ENCODE measurements at places on chromosomes 1 and 21.
A peak's percentile ranks its signal among the peaks of the same experiment; 100 is the strongest.

DNA sequence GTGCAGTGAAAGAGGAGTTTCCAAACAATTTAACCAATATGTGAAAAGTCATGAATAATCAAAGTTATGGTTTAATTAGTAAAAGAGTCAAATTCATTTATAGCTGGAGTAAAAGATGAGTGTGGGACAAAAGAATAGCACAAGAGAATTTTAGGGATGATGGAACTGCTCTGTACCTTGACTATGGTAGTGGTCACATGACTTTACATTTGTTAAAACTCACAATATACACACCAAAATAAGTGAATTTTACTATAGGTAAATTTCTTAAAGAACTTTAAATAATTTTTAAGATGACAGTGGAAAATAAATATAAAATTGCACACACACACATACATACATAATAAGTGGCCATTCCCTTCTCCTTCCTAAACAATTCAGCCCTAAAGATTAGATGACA lies 13.6 kb downstream of the CDC42BPA start:
- DNase-seq: no peak

DNA sequence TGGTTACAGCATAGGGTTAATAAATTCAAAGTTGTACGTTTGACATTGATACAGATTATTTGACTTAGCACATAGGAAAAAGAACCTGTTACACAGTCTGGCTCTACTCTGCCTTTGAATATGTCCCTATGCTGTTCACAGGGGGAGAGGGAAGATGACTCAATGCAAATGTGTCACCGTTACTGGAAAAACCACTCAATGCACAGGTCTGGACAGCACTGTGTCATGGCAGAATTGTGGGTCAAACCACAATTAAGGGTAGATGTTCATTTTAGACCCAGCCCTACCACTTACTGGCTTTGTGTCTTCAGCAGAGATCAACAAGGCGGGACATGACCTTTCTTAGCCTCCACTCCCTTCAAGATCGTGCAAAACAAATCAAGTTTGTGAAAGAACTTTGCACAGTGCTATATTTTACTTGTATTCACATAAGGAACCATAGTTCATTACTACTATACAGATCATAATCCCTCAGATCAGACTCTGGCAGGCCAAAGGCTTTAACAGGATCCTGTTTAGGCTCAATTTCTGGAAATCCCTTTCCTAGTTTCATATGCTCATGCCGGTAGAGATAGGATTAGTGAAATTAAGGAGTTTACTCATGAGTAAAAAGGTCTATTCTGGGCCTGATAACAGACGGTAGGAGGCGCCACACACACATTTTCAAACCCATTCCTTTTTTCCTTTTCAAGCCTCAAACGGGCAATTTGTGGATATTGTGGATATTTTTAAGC lies 22.1 kb downstream of the EIF2D start:
- no peak for DNase-seq

DNA sequence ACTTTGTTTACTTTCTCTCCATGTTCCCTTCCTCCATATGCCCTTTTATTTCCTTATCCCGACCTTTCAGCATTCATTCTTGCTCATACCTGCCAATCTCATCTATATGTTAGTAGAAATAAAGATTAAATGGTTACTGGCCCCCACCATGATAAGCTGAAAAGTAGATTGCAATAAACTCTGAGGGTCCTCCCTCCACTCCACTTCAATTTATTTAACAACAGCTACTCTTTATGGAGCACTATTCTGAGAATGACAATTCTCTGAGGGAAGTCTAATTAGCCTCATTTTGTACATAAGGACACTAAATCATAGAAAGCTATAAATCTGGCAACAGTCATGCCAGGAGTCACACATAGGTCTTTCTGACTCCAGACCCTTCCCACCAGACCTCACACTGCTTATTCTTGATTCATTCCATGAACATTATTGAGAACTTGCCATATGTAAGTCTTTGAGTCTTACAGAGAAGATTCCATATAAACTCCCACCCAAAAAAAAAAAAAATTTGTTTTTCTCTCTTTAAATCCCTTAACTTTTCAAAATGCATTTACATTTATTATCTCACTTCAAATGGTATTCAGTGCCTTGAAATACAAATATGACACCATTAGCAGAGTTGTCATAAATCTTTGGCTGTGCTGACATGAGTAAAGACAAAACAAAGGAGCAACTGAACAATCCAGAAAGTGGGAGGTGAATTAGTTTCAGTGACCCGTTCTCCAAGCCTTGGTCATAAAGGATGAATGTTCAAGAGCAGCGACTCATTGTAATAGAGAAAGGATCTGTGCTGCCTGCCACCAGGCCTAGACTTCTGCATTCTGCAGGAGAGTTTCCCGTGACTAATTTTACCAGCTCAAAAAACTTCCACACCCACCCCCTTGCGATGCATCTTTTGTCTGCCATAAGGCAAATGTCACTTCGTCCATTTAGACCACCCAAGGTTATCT lies 28.5 kb downstream of the PALMD start:
- peak; percentile 38 for DNase-seq

DNA sequence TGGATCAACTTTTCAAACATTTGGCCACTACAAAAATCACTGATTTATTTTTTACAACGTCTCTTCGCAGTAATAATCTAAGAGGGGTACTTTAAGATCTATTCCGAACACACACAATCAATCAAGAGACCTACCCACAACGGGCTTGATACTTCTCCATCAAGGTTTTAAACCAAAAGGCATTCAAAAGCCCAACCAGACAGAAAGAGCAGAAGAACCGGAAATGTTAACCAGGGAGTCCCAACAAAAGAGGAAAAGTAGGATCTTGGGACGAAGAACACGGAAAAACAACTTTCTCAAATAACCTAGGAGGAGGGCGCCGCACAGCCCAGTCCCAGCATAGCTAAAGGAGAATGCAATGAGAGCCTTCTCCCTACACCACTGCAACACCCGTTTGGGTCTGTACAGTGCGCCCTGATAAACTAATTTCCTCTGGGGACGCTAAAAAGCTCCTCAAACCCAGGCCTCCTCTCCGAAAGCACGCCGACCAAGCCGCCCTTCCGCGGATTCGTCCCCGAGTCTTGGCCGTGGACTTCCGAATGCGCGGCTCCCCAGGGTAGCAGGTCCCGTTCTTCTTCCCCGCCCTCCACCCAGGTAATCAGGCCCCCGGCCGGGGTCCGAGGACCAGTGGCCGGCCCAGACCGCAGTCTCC lies 623 bp downstream of the RPL22 start:
- no peak for DNase-seq

DNA sequence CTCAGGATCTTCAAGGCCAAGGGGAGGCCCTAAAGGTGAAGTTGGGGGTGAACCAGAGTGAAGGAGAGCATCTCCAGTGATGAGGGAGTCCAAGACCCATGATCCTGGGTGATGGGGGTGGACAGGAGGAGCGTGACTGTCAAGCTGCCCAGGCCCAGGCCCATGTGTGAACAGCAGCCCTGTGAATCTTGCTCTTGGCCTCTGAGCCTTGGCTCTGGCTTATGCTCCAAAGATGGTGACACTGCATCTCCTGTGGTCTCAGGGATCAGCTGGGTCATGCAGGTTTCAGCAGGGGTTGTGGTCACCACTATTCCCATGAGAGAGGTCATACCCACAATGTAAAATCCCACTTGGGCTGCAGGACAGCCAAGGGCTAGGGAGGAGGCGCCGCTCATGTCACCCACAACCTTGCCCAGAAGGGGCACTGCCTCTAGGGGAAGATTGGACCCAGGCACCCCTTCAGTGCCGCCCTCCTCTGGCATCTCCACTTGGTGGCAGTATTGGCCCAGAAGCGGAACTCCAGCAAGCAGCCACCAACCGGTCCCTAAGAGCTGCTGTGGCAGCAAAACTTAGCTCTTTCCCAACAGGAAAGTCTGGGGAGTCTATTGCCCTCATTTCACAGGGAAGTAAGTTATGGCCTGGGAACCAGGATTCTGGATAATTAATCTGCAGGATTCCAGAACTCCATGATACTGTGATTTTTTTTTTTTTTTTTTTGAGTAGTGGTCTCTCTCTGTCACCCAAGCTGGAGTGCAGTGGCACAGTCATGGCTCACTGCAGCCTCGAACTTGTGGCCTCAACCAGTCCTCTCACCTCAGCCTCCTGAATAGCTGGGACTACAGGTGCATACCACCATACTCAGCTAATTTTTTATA lies 7.5 kb upstream of the WNT3A start:
- peak; percentile 63 for DNase-seq

- DNase-seq: no peak
These were observed 82.8 kb downstream of the CASZ1 start for GRCh38 chr1:10713614-10714013.

GRCh38 chr1:15290382-15290781 lies 43.4 kb downstream of the FHAD1 start:
- no peak for DNase-seq

Measured in NCI-H2171 treated with DMSO at 0.1 percent for 48 hours (cell line).